ENCODE measurements at places on chromosomes 16 and 17.

DNA sequence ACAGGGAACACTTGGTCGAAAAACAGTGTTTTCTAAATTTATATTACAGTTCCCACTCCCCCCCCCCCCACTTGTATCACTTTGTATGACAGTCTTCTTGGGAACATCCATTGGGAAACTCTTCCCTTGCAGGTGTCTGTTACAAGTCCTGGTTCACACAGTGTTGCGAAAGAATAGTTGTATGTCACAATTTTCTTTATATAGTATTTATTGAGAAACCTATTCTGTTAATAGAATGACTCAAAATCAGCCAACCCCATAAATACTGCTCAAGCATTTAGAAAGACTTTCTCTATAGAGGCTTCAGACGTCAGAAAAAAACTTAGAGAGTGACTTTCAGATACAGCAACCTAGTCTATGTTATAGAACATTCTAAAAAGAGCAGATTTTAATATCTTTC lies 414.4 kb downstream of the WWOX start:
- DNase-seq: no peak

GRCh38 chr16:61968242-61969076 lies 67.8 kb downstream of the CDH8 start:
- no peak for DNase-seq

GRCh38 chr16:85554114-85554888 lies 58.8 kb upstream of the GSE1 start:
- peak; percentile 81 for DNase-seq

DNA sequence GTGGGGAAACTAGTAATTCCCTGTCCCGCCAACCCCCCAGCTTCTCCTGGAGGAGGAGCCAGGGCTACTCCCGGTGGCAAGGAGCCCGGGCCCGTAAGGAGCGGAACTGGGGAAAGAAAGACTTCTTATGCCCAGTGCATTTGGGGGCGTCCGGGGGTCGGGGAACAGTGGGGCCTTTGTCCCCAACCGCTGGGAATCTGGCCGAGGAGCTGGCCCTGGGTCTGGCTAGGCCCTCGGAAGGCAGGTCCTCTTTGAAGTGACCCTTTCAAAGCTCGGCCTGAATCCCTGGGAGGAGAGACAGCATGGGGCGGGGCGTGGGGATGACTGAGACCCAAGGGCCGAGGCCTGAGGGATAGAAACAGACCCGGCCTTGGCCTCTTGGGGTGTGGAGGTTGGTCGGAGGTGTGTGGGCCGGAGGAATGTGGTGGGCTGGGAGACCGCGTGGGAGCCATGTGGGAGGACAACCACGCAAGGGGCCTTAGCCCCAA lies 6.0 kb downstream of the ARHGAP23 start:
- peak; percentile 78 for DNase-seq

- DNase-seq: peak; percentile 82
Measured at GRCh38 chr16:67000384-67001351, 12.3 kb downstream of the CES4A start.

- DNase-seq: no peak
Measured at GRCh38 chr17:48728232-48729231, at the start of gene HOXB13. HOXB13 (minus strand) TSS chr17:48728750; CDS start chr17:48728593, 157 bp downstream.

DNA sequence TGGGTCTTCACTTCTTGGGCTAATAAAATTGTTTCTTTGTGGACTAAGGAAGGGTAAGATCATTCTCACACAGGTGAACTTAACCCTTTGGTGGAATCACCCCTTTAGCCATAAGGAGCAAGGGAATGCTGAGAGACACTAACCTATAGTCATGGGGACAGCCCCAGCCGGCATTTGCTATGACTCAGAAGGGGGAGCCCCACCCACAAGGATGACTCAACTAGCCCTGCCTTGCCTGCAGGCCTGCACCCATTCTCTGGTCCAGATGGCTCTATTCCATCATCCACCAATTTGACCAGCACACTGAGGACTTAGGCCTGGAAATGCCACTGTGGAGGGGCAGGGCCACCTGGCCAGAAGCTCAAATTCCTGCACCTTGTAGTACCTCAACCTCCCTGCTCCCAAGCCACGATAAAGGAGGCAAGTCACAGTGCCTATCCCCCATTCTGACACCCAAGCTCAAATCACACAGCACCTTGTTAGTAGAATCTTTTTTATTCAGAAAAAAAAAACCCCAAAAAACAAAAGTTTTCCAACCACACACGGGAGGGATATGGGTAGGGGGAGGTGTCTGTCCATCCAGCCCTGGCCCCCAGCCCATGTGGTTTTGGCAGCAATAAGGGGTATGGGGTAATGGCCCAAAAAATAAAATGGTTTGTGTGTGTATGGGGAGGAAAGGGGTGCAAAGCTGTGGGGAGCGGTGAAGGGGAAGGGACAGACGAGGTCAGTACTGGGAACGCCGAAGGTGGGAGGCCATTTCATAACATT lies 3.0 kb downstream of the PFN1 start:
- DNase-seq: peak; percentile 56

- peak; percentile 61 for DNase-seq
Measured at GRCh38 chr17:73068322-73069153, 23.9 kb downstream of the SLC39A11 start.

DNA sequence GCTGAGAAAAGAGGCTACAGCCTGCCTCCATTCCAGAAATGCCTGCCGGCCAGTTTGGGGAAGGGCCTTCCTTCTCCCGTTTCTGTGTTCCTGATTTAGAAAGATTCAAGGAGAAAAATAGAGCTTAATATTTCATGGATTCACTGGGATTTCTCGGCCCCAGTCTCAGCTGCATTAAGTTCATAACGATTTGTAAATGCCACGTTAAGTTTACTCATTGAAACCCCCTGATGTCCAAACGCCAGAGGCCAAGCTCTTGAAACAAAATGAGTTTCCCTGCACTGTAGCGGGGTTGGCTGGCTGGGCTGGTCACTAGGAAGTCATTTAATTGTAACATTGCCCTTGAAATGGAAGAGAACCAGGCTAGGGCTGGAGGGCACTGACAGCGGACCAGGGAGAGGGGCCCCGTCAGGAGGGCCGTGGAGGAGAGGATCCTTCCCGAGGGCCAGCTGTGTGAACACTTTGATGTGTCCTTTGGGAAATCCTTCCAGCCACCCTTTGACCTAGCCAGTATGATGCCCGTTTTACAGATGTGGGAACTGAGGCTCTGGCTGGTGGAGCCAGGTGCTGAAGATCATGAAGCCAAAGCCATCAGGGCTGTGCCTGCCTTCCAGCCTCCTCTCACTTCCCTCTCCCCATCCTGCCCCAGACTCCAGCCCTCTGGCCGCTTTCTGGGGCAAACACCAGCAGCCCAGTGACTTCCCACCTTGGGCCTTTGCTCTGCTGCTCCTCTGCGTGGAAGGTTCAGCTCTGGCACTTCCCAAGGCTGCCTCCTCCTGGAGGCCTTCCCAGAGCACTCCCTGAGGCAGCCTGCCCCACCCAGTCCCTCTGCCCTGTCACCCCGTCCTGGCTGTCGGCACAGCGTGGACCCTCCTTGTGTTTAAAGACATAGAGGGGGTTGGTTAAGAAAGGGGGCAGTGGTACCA lies 220.6 kb downstream of the KATNIP start:
- no peak for DNase-seq

DNA sequence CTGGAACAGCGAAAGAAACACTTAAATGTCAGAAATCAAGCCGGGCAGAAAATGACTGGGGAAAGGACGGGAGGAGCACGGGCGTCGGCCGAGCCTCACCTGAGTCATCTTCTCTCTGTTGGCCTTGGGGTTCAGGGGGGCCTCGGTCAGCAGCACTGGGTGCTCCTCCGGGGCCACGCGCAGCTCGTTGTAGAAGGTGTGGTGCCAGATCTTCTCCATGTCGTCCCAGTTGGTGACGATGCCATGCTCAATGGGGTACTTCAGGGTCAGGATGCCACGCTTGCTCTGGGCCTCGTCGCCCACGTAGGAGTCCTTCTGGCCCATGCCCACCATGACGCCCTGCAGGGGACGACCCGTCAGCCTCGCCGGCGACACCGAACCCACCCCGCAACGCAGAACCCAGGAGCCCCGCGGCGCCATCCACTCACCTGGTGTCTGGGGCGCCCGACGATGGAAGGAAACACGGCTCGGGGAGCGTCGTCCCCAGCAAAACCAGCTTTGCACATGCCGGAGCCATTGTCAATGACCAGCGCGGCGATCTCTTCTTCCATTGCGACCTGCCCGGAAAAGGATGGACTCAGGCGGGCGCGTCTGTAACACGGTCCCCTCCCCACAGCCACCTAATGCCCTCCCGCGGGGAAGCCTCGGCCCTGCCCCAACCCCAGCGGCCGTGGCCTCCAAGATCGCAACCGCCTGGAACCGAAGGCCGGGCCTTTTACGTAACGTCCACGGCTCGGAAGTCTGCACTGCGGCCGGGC lies 616 bp downstream of the ACTG1 start:
- DNase-seq: no peak

DNA sequence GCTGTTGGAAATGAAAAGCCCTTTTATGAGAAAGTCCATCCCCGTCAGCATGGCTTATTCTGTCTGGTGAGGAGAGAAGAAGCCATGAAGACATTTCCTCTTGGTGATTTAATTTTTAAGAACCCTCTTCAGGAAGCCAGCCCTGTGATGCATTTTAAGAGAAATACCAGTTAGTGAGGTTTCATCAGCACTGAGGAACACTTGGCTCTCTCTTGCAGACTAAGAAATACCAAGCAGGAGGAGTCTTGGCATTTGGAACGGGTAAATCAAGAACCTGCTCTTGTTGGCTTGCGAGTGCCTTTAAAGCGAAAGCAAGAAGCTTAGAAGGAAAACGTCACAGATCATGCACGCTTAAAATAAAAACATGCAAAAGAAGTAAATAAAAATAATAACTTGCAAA lies 17.5 kb downstream of the RAB11FIP3 start:
- no peak for DNase-seq

DNA sequence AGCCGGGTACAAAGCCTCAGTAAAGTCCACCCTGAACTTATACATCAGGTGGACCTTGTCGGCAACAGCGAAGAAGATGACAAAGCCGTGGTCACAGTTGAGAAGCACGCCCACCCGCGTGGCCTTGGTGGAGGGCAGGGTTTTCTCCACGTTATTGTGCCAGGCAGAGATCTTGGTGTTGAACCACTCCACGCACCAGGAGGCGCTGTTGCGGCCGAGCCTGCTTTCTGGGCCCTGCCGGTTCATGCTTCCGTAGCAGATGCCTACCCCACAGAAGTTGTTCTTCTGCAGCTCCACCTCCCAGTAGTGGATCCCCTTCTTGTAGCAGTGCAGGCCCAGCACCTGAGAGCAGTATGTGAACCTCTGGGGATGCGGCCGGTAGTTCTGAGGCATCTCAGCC lies 22.1 kb downstream of the TRIM25 start:
- no peak for DNase-seq

DNA sequence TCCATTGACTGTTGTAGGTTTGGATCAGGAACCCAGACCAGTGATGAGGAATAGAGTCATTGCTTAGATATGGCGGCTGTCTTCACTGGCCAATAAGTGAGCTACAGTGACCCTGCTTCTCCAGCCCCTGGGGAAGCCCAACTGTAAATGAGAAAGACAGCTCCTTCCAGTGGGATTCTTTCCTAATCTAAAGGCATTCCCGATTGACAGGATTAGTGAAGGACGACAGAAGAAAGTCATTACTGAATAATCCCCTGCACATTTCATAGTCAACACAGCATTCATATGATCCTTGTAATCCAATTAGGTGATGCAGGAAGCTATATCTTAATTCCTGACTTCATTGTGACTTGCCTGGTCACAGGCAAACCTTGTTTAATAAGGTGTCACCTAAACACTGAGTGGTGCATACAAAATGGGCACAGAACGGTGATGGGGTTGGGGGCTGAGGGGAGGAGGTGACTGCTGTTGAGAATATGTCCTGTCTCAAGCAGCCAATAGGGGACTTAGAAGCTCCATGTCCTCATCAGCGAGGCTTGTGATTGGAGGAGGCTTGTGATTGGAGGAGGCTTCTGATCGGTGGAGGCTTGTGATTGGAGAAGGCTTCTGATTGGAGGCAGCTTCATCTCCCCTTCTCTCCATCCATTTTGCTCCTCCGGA lies 242.6 kb downstream of the XYLT1 start:
- no peak for DNase-seq

- DNase-seq: no peak
Measured at GRCh38 chr17:70251706-70252105, 82.4 kb downstream of the KCNJ2 start.

- no peak for DNase-seq
Measured at GRCh38 chr16:17396762-17397498, 73.8 kb downstream of the XYLT1 start.

- no peak for DNase-seq
Measured at GRCh38 chr16:25707553-25707952, 15.8 kb downstream of the HS3ST4 start.

GRCh38 chr17:18102640-18103039 lies 5.9 kb upstream of the MYO15A start:
- DNase-seq: no peak

GRCh38 chr17:62179525-62180161 lies 114.6 kb upstream of the MED13 start:
- no peak for DNase-seq

DNA sequence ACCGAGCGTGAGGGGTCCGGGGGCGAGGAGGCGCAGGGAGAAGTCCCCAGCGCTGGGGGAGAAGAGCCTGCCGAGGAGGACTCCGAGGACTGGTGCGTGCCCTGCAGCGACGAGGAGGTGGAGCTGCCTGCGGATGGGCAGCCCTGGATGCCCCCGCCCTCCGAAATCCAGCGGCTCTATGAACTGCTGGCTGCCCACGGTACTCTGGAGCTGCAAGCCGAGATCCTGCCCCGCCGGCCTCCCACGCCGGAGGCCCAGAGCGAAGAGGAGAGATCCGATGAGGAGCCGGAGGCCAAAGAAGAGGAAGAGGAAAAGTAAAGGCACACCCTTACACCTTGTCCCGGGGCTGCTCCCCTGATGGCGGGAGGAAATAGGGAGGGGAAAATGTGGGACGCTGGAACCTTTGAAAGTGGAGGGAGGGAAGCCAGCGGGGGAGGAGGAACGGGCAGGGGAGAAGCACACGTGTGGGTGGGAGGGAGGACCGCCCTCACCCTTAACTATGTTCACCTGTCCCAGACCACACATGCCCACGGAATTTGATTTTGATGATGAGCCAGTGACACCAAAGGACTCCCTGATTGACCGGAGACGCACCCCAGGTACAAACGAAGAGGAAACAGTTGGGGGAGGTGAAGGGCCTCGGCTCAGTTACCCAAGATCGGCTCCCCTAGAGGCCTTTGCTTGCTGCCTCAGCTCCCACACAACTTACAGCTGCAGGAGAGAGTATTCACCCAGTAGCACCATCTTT lies 916 bp downstream of the PAGR1 start:
- DNase-seq: no peak

DNA sequence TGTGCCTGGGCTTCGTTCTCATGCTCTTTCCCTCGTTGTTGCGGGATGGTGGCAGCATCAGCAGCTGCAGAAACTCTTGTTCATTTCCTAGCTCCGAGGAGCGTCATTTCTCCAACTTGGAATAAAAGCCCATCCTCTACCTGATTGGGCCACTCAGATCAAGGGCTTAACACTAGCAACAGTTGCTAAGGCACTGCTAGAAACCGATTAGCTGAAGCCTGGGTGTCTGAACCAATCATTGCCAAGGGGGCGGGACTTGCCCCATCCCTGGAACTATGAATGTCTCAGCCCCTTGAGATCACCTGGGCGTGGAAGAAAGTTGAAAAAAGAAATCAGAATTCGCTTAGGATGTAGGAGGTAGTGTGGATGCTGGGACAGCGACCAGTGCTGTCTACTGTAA lies 145.3 kb downstream of the FOXL1 start:
- no peak for DNase-seq
